Kidney (tissue), 22 donors: ENCODE measurements at places on chromosomes 2 and 18.
A peak's percentile ranks its signal among the peaks of the same experiment; 100 is the strongest.

- no peak for DNase-seq
These were observed 53.4 kb downstream of the LIMS1 start for GRCh38 chr2:108587621-108588020.

DNA sequence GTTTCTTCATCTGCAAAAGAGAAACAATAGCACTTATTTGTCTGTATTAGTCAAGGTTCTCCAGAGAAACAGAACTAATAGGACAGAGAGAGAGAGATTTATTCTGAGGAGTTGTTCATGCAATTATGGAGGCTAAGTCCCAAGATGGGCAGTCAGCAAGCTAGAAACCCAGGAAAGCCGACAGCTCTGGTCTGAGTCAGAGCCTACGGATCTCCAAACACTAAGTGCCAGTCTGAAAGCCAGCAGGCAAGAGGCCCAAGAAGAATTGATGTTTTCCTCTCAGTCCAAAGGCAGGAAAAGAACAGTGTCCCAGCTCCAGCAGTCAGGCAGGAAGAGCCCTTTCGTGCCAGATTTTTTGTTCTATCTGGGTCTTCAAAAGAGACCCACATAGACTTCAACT is 36.5 kb upstream of the SLC66A3 start:
- DNase-seq: no peak

- no peak for DNase-seq
These were observed 263.2 kb downstream of the CYP26B1 start for GRCh38 chr2:71884303-71885042.

GRCh38 chr2:219002395-219003266 is 9.4 kb upstream of the CRYBA2 start:
- peak; percentile 59 for DNase-seq

GRCh38 chr2:10220902-10221391 is 81.8 kb upstream of the HPCAL1 start:
- no peak for DNase-seq

DNA sequence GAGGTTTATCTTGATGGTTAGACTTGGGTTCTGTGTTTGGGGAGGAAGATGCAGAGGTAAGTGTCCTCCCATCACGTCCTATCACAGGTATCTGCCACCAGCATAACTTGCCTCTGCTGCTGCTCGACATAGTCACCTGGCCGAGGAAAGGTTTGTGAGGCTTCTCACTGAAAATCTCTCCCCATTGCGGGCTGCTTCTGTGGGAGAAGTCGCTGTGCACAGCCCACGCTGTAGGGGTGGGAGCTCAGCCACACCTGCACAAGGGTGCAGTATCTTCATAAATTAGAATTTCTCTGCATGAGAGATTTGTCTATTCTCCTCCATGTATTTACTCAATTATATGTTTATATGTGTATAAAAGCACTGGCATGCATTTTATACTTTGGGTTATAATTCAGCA is 415.7 kb upstream of the MYT1L start:
- DNase-seq: no peak

GRCh38 chr2:46377101-46377581 is 79.9 kb downstream of the EPAS1 start:
- peak; percentile 81 for DNase-seq

GRCh38 chr18:73461780-73462059 is 593.9 kb upstream of the NETO1 start:
- DNase-seq: no peak

DNA sequence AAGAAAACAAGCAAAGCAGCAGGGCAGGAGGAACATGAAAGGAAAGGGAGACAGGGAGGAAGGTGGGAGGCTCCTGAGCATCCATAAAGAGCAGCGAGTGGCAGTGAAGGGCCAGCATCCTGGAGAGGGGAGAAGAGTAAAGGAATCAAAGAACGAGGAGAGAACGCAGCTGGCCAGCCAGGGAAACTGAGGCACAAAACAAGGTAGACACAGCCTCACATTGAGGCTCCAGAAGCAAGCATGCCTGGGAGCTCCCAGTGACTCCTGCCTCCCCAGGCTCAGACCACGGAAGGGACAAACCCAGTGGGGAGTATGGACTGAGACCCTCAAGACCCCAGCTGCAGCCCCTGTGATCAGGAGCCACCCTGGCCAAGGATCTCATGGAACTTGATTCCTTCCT is 14.0 kb upstream of the TNS1 start:
- DNase-seq: no peak

DNA sequence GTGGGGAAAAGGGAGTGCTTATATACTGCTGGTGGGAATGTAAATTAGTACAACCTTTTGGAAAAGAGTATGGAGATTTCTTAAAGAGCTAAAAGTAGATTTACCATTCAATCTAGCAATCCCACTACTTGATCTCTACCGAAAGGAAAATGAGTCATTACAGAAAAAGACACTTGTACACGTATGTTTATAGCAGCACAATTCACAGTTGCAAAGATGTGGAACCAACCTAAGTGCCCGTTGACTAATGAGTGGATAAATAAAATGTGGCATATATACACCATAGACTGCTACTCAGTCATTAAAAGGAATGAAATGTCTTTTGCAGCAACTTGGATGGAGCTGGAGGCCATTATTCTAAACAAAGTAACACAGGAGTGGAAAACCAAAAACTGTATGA is 29.5 kb downstream of the FLACC1 start:
- no peak for DNase-seq

GRCh38 chr2:53991948-53992347 is 21.2 kb upstream of the PSME4 start:
- DNase-seq: no peak

GRCh38 chr2:192030289-192030688 is 164.4 kb downstream of the TMEFF2 start:
- DNase-seq: no peak

DNA sequence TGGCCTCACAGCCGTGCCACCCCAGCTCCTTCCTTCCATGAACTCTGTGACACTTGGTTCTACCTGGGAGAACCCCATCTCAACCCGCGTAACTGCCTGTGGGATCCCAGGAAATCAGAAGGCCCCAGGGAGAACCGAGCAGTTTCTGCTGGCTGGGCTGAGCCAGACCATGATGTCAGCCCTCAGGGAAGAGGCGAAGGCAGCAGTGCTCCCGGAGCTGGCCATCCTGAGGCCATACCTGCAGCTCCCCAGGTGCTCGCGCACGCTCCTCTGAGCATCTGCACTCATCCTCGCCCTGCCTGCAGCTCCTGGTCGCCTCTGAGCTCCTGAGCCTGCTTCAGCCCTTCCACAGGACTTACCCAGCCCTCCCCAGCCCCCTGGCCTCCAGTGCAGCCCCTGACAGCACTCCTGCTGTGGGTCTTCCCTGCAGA is 186.1 kb downstream of the SEPTIN10 start:
- DNase-seq: no peak

GRCh38 chr18:12779456-12779855 is 76.6 kb downstream of the PSMG2 start:
- no peak for DNase-seq

GRCh38 chr2:100812573-100812972 is 7.4 kb upstream of the NPAS2 start:
- no peak for DNase-seq

- no peak for DNase-seq
These were observed 289.4 kb downstream of the ZEB2 start for GRCh38 chr2:144230448-144231085.

DNA sequence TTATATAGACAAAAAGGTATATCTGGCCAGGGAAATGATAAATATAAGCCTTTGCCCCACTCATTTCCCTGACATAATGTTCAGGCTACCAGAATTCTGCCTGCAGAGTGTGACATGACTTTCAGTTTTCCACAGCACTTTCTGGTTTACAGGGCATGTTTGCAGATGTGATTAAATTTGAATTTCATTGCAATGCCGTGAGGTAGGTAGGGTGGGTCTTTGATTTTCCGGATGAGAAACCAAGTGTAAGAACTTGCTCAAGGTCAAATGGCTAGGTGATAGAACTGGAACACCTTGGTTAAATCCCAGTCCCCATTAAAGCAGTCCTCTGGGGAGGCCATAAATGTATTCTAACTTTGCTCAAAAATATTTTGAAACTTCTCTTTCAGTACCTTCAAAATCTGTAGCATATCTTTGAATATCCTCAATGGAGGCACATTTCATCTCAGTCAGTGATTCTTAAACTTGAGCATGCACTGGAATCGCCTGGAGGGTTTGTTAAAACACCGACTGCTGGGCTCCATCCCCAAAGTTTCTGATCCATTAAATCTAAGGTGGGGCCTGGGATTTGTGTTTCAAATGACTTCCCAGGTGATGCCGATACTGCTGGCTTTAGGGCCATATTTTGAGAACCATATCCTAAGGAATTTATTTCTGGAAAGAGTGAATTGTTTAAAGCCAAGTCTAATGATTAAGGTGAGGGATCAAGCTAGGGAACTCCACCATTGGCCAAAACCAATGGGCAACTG is 35.0 kb downstream of the MRPL33 start:
- DNase-seq: no peak
